ENCODE measurements at places on chromosomes 5 and 9.

DNA sequence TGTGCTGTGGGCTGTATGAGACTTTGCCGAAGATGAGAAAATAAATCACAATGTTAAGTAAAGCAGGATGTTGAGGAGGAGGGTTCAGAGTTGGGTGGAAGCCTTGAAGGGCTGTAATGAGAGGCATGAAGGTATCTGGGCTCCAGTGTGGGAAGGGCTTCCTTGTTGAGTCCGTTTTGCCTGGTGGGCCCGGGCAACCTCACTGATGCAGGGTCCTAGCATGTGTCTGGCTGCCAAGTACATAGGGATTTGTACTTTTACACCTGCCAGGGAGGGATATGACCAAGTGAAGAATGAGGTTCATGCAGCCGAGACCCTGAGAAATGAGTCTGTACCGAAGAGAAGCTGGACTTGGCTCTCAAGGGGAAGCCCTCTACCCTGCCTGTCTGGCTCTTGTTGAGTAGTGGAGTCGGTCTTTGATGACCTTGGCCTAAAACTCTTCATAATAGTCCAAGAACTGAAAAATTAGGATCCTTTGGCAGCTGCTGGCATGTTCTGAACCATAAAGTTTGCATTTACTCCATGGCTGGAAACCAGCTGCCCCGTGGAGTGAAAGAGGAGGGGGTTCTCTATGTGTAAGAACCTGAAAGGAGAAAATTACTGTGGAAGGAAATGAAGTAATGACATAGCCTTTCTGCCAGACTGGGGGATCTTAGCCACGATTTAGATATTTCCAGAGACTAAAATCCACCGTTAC lies 59.0 kb upstream of the DPYSL3 start:
- H3K4me3 ChIP-seq: no peak overlapping the region
- no peaks in the 10 kb centered on the region for H3K27me3 ChIP-seq
- no peak overlapping the region for H3K27ac ChIP-seq
- DNase-seq: no peak

- DNase-seq: no peak
- no peak overlapping the region for H3K4me3 ChIP-seq
- H3K36me3 ChIP-seq: no peaks in the 10 kb centered on the region
Measured at GRCh38 chr9:93301911-93302541, 118.1 kb downstream of the WNK2 start.

GRCh38 chr9:121156263-121156731 lies 45.4 kb downstream of the RAB14 start:
- no peak for DNase-seq
- H3K27ac ChIP-seq: no peak overlapping the region
- H3K4me1 ChIP-seq: no peaks in the 10 kb centered on the region
- H3K27me3 ChIP-seq: no peaks in the 10 kb centered on the region

GRCh38 chr9:6051511-6051950 lies 36.1 kb upstream of the RANBP6 start:
- no peak overlapping the region for H3K27ac ChIP-seq
- no peaks in the 10 kb centered on the region for H3K27me3 ChIP-seq
- no peaks in the 10 kb centered on the region for H3K4me1 ChIP-seq
- H3K36me3 ChIP-seq: no peaks in the 10 kb centered on the region
- no peak for DNase-seq

- H3K4me1 ChIP-seq: no peaks in the 10 kb centered on the region
- no peaks in the 10 kb centered on the region for H3K27me3 ChIP-seq
- no peak overlapping the region for H3K27ac ChIP-seq
- no peak overlapping the region for H3K4me3 ChIP-seq
Measured at GRCh38 chr9:13149454-13149853, 130.0 kb downstream of the MPDZ start.

DNA sequence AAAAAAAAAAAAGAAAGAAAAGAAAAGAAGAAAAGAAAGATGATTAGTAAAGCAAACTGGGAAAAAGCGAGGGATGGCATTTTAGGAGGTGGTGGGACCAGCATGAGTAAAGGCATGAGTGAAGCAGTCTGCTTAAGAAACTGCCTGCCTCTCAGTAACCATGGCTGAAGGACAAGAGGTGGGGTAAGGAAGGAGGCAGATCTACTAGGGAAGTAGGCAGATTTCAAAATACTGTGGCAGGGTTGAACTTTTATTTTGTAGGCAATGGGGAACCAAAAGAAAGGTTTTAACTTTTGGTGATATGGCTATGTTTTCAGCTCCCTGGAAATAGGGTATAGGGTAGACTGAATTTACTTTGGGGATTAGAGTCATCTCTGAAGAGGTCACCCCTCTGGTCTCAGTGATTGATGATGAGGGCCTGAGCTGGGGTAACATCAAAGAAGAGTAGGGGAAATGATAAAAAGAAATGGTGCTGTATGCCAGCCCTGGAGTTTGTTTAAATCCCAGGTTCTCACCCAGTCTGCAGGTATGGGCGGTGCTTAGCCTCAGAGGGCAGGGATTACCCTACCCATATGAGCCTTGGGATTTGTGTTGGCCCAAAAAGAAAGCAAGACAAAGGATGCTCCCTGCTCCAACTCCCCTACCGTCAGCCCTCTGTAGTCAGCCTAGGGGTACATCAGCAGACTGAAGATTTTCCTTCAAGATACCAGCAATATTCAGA lies 316.2 kb downstream of the CWC27 start:
- H3K36me3 ChIP-seq: no peaks in the 10 kb centered on the region
- H3K27ac ChIP-seq: no peak overlapping the region
- H3K4me1 ChIP-seq: no peaks in the 10 kb centered on the region
- no peak overlapping the region for H3K4me3 ChIP-seq
- H3K27me3 ChIP-seq: no peaks in the 10 kb centered on the region

DNA sequence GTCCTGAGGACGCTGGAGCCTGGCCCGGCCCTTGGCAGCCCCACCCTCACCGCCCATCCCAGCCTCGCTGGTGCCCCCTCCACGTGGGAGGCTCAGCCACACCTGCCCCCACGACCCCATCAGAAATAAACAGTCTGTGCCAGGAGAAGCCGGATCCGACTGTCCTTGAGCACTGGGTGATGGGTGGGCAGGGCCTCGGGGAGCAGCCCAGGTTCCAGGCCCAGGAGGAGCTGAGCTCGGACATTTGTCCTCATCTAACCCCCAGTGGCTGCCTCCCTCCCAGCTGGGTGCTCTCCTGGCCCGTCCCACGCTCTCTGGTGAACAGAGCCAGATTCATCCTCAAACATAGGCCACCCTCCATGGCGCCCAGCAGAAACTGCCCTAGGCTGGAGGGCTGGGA lies 4.6 kb upstream of the PTGDS start:
- H3K36me3 ChIP-seq: no peaks in the 10 kb centered on the region
- DNase-seq: no peak
- no peaks in the 10 kb centered on the region for H3K27me3 ChIP-seq
- H3K4me1 ChIP-seq: no peaks in the 10 kb centered on the region
- H3K4me3 ChIP-seq: no peak overlapping the region

- peaks cover 35% of the 10 kb centered on the region for H3K4me1 ChIP-seq
- peaks cover 12% of the 10 kb centered on the region for H3K36me3 ChIP-seq
- no peak overlapping the region for H3K4me3 ChIP-seq
- peaks cover 7% of the 10 kb centered on the region for H3K27me3 ChIP-seq
- peak overlapping the region; percentile 80 for H3K27ac ChIP-seq
Measured at GRCh38 chr5:124634228-124634739, 112.2 kb downstream of the ZNF608 start.

- peaks cover 33% of the 10 kb centered on the region for H3K4me1 ChIP-seq
- peaks cover 16% of the 10 kb centered on the region for H3K27me3 ChIP-seq
- no peaks in the 10 kb centered on the region for H3K36me3 ChIP-seq
- peak overlapping the region; percentile 78 for H3K4me3 ChIP-seq
Measured at GRCh38 chr9:134063088-134063570, 4.7 kb downstream of the BRD3 start.
